ENCODE measurements at places on chromosomes 1 and 21.

- DNase-seq: no peak
Measured at GRCh38 chr21:25489673-25490072, 117.6 kb downstream of the MRPL39 start.

DNA sequence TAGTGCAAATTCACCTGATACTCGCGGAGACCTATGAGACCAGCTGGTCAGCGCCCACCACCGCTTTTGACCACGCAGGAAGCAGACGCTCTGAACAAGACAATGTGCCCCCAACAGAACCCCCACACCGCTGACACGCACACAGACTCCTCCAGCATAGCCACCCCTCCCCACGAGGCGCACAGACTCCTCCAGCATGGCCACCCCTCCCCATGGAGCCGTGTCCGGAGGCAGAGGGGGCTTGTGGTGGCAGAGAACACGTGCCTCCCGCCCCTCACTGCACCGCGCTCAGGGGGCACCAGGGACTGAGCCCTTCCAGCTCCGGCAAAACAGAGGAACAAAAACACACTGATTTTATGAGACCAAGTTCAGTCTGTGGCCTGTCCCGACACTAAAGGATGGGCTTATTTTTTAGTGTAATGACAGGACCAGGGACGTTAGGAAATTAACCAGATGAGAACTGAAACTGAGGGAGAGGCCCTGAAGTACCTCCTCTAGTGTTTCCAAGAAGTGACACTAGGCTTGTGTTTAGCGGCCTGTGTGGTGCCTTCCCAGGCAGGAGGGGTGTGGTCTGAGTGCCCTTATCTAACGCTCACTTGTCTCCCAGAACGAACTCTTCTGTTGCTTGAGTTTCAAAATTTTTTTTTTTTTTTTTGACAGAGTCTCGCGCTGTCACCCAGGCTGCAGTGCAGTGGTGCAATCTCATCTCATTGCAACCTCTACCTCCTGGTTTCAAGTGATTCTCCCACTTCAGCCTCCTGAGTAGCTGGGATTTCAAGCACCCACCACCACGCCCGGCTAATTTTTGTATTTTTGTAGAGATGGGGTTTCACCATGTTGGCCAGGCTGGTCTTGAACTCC, 10.0 kb upstream of the AGPAT3 start:
- no peak for DNase-seq

DNA sequence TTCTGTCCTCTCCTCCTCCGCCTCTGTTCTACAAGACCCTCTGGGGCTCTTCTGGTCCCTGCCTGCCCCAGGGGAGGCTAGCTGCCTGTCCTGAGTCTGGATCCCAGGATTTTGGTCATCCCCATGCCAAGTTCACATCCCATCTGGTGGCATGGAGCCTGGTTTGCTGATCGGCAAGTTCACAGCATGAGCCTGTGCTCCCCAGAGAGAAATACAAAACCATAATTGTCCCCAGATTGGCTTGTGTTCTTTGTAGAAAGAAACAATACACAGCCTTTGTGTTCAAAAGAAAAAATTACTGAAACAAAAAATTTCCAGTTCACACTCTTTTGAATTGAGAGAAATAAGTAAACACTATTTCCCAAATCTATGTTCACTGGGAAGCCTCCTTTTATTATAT, 149.4 kb upstream of the ZC3H12A start:
- no peak for DNase-seq

- DNase-seq: no peak
Measured at GRCh38 chr1:84271441-84272151, 29.9 kb upstream of the SAMD13 start.

- DNase-seq: no peak
Measured at GRCh38 chr1:62093261-62093660, 101.4 kb upstream of the L1TD1 start.

DNA sequence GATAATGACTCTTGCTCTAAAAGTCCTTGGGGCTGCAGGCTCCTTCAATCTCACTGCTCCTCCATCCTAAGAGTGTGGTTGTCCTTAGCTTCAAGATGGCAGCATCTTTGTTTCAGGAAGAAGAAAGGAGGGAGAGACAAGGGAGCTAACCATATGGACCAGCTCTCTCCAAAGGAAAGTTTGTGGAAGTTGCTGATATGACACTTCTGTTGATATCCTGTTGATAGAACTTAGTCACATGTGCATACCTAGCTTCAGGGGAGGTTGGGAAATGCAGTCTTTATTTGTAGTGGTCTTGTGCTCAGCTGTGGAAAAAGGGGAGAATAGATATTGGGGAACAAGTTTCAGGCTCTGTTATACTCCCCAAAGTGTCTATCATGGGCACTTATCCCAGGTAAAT, 186.9 kb downstream of the GIPC2 start:
- no peak for DNase-seq

All from anterior cingulate cortex (tissue), 58 donors.